ENCODE measurements at places on chromosomes 16 and 17.
A peak's percentile ranks its signal among the peaks of the same experiment; 100 is the strongest.

- no peak for DNase-seq
These were observed 57.1 kb downstream of the SPECC1 start for GRCh38 chr17:20066253-20066652.

GRCh38 chr16:71249399-71249798 lies 18.9 kb upstream of the HYDIN start:
- no peak for DNase-seq

GRCh38 chr16:82033006-82033405 lies 2.0 kb upstream of the HSD17B2 start:
- no peak for DNase-seq

DNA sequence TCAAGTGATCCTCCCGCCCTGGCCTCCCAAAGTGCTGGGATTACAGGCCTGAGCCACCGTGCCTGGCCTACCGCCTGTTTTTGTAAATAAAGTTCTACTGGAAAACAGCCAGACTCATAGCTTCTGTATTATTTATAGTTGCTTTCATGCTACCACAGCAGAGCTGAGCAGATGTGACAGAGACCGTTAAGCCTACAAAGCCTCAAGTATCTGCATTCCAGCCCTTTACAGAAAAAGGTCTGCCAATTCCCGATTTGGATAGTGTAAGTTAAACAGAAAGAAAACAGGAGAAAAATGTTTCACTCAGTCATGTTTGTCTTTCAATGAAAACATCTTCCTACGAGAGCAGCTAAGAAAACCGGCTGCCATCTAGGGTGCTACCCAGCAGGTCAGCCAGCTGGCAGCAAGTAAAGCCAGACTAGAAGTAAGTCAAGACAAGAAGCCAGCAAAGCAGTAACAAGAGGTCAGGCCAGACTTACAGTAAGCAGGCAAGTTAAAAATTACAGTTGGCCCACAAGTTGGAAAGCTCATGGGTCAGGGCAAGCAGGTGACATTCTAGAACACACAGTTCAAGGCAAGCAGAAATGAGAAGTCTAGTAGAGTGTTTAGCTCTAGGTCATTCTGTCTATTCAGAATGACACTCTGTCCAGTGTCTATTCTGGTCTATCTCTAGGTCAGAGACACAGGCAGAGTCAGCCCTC lies 17.7 kb downstream of the NCBP3 start:
- no peak for DNase-seq

GRCh38 chr16:11949527-11949926 lies 7.7 kb upstream of the NPIPB2 start:
- DNase-seq: no peak

GRCh38 chr16:48438414-48438813 lies 53.2 kb upstream of the SIAH1 start:
- no peak for DNase-seq

GRCh38 chr17:73343168-73343634 lies 31.4 kb upstream of the CDC42EP4 start:
- DNase-seq: no peak

- DNase-seq: no peak
These were observed 32.3 kb downstream of the PECAM1 start for GRCh38 chr17:64358261-64358788.

DNA sequence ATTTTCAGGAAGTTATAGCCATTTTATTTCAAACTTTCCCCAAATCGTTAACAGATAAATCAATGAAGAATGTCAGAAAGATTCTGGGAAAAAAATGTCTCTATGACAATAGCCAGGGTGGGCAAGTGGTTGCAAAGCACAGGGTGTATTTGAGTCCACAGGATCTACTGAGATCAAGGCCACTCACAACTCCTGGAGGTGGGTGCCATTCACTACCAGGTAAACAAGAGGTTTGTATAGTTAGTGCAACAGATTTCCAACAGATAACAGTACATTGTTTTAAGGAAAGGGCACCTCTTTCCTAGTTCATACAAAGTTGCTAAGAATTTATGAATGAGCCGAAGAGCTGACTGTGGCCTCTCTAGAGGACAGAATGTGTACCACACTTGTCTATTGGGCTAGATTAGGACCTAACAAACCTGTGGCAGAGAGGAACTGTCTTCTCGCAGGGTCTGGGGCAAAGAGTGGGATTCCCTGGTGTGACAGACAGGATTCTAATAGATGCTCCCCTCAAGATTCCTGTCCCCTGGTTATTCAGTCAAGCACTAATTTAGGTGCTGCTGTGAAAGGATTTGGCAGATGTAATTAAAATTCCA lies 52.0 kb upstream of the ZNF629 start:
- no peak for DNase-seq

DNA sequence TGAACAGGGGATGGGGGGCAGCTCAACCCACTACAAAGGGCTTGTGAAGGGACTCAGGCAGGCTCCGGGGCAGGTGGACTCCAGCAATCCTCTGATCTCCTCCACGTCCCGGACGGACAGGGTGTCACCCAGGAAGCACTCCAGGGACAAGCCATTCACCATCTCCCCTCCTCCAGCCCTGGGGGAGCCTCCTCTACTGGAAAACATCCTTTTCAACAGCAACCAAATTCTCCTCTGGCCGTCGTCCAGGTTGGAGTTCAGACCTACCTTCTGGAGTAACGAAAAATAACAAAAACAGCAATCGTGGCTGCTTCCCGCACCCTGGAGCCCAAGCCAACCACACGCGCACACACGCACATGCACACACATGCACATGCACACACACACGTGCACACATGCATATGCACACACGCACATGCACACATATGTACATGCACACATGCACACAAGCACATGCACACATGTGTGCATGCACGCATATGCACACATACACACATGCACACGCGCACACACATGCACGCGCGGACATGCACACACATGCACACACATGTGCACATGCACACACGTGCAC lies 8.9 kb upstream of the RBFOX3 start:
- no peak for DNase-seq

DNA sequence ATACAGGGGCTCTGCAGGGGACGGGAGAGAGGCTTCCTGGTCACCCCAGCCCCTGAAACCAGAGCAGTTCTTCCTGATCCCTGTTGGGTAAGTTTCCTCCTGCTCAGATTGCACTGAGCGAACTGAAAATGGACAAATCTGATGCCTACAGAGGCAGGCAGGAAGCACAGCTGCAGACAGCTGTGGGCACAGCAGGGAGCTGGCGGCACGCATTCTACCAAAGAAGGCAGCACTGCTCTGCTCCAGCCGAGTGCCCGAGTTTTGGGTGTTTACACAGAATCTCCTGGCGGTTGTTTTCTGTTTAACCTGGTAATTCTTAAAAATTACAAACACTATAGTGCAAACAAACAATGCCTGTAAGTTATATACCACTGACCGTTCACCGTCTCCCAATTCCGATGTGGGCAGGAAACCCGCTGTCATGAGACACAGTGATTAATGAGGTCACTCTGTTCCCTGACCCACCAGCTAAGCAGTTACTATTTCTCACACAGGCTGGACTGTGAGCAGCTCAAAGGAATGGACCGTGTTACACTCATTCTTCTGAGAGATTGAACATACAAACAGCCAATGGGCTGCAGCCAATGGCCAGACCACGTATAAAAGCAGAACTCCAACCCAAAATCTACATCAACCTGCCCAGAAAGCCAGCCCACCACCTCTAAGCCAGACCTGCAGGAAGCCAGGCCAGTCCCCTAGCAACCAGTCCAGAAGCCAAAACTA lies 25.5 kb downstream of the NSMCE1 start:
- DNase-seq: no peak

GRCh38 chr17:74901353-74902135 lies 8.1 kb upstream of the FADS6 start:
- no peak for DNase-seq

DNA sequence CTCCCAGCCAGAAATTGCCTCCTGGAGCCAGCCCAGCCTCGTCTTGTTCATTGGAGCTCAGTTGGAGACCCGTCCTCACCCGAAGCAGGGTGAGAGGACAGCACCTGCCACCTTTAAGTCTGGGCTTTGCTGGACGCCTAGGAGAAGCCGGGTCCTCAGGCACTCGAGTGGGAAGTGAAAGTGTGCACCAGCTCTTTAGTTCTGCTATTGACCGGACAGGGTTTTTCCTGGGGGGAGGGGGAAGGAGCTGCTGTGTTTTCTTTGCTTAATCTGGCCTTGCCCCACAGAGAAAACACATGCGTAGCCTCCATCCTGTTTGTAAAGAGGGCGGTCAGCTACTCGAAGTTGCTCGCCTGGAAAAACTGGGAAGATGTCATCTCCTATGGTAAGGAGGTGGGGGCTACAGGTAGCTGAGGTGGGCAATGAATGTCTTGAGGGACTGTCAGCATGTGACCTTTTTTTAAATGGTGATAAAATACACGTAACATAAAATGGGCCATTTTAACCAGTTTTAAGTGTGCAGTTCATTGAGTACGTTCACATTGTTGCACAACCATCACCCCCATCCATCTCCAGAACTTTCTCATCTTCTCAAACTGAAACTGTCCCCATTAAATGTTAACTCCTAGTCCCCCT lies 34.4 kb downstream of the CMIP start:
- DNase-seq: no peak

DNA sequence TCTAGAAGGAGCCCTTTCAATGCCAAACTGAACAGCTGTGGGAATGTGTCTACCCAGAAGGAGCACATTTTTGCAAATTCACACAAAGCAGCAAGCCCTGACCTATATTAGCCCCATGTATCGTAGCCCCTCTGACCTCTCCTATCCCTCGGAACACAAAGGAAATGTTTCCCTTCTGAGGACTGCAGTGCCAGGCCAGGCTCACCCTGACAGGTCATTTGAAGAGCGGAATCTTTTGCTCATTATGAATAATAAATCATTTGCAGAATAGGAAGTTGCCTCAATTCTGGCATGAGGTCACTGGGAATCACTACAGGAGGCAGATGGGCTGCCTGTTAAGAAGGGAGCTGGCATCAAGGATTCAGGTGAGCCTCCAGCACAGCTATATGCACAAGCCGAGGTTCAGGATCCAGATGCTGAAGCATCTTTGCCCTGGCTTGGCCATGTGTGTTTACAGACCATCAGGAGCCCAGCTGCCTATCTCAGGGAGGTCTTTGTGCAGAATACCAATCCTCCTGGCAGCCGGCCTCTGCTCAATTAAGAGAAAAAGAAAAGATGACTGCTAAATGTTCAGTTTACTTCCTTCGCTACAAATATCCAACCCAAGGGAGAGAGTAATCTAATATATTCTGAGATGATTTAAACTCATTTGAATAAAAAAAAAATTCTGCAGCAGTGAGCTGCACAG lies 119.4 kb downstream of the USP31 start:
- no peak for DNase-seq

GRCh38 chr16:88533932-88534637 lies 36.1 kb upstream of the ZC3H18 start:
- DNase-seq: peak; percentile 63

- DNase-seq: no peak
These were observed 1.8 kb downstream of the CDH15 start for GRCh38 chr16:89173174-89173921.

DNA sequence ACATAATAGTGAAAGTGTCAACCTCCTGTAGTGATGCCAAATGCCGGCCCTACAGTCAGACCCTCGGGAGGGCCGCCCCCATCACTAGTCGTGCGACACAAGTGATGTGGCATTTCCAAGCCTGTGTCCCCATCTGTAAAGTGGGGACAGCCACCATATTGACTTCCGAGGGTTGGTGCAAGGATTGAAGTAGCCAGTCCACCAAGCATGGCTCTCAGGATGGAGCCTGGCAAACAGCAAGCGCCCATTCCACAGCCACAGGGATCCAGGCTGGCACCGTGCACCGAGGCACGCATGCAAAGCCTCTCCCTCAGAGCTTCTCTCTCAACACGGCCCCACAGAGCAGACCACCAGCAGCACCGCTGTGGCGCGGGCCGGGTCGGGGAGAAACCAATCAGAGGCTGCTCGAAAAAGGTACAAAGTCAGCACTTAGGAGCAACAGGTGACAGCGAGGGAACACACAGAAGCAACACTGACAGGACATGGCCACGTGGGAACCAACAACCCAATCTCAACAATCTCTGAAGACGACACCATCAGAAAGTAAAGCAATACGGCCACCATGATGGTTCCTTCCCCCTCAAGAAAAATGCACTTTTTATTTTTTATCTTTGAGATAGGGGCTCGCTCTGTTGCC lies 20.6 kb downstream of the ZCCHC14 start:
- no peak for DNase-seq

DNA sequence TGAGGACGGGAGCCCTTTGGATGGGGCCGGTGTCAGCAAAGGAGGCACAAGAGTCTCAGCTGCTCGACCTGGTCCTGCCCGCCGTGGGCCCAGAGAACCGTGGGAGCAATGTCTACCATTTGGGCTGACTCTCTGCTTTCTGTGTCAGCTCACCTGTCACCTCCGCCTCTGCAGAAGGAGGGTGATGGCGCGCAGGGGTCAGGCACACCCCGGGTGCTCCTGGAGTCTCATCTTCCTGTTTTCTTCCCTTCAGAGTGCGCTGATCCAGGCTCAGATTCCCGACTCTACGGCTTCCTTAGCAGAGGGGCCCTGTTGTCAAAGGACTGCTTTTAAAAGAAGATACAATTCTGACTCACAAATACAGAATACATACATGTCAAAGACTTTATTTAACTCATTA lies 167.1 kb downstream of the BANP start:
- no peak for DNase-seq

Measured in T follicular helper cell (primary cell).